ENCODE measurements at places on chromosomes 11 and 22.
A peak's percentile ranks its signal among the peaks of the same experiment; 100 is the strongest.

DNA sequence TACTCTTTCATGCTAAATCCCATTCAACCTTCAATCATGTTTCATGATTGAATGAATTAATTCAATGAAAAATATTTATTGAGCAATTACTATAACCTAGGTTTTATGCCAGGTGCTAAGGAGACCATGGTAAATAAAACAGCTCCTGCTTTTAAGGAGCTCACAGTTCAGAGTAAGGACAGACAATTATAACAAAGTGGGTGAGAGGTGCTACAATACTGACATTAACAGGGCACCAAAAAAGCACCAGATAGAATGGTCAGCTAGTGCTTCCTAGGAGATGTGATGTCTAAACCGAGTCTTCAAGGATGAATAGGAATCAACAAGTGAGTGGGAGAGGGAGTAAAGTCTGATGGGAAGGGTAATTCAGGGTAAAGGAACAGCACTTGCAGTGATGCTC is 366.7 kb downstream of the SOX6 start:
- DNase-seq: no peak

- DNase-seq: no peak
Measured at GRCh38 chr11:45141631-45142030, 4.8 kb upstream of the PRDM11 start.

DNA sequence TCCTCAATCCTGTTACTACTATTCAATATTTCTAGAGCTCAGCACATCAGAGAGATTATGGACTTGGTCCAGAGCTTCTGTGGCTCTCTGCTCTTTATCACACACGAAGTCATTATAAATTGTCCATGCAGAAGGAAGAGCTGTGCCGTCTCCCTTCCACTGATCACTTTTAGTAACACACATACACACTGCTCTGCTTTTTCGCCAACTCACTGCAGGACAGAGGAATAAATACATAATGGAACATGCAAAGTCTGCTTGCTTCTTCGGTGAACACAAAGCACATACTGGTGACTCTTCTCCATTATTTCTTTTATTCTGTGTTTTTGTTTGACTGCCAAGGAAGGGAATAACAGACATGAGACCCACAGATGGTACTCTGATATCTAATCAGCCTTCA is 1000.0 kb upstream of the TENM4 start:
- no peak for DNase-seq

GRCh38 chr11:59176330-59176729 is 4.4 kb downstream of the DTX4 start:
- DNase-seq: no peak

GRCh38 chr22:42439821-42440674 is 7.8 kb upstream of the NFAM1 start:
- peak; percentile 20 for DNase-seq

- DNase-seq: no peak
Measured at GRCh38 chr11:11618973-11619435, 2.8 kb downstream of the GALNT18 start.

GRCh38 chr11:120525261-120526171 is 14.0 kb downstream of the GRIK4 start:
- DNase-seq: no peak
